ENCODE measurements at places on chromosomes 4 and X.

DNA sequence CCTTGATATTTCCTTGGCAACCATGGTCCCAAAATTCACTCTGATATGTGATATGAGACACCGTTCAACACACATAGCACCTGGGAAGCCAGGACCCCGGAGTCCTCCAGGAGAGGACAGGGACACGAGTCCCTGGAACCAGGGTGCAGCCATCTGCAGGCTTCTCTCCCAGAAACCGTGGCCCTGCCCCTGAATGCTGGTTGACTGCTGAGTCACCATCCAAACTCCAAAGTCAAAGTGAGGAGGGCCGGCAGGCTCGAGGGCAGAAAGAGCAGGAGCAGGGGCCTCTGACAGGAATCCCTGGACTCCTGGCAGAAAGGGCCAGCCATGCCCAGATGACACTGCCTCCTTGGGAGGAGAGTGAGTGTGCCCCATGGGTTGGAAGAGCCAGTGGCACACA lies 6.9 kb upstream of the PNMA6A start:
- no peak for DNase-seq

GRCh38 chr4:159283696-159284095 lies 180.8 kb downstream of the RAPGEF2 start:
- no peak for DNase-seq

- DNase-seq, result no peak
These were observed 7.3 kb downstream of the GRPR start for GRCh38 chrX:16130707-16131106.

DNA sequence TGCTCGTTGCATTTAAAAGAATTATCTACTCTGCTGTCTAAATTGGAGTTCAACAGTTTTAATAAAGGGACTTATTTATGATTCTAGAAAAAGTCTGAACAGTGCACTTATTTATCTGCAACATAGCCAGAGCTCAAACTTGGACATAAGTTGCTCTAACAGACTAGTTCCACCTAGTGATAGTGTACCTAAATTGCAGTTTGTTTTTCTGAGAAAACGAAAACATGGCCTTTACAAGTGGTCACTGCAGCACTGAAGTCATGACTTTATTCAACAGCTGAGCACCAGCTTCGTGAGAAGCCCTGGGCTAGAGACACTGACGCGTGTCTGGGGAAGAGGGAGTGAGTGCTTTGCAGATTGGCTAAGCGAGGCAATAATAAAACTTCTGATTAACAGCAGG lies 77.3 kb upstream of the IGSF1 start:
- no peak for DNase-seq

DNA sequence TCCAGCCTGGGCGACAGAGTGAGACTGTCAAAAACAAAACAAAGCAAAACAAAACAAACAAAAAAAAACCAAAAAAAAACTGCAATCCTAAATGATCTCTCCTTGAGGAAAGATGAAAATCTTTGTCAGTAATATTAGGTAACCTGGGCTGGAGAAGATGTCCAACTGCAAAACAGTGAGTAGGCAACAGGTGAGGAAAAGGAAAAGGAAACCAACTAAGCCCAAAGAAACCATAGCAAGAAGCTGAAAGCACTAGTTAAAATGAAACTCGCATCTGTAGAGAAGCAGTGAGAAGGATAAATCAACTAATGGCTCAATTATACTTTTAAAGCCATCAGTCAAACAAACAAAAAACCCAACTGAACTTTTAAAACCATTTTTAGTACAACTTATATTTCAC lies 54.2 kb downstream of the ENOX2 start:
- no peak for DNase-seq

DNA sequence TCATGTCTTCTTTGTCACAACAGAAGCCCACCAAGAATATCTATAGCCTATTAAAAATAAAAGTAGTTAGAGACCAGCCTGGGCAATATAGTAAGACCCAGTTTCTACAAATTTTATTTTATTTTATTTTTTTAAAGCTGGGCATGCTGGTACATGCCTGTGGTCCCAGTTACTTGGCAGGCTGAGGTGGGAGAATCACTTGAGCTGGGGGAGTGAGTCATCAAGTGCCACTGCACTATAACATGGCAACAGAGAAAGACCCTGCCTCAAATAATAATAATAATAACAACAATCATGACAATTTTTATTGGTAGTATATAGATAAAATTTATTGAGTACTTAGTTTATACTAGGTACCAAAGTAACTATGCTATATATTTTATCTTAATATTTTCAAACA lies 93.0 kb upstream of the NPFFR2 start:
- DNase-seq, result no peak

GRCh38 chrX:99588936-99589335 lies 821.1 kb downstream of the PCDH19 start:
- DNase-seq, result no peak

- DNase-seq, result no peak
These were observed 496.5 kb upstream of the LCORL start for GRCh38 chr4:18518098-18518497.

DNA sequence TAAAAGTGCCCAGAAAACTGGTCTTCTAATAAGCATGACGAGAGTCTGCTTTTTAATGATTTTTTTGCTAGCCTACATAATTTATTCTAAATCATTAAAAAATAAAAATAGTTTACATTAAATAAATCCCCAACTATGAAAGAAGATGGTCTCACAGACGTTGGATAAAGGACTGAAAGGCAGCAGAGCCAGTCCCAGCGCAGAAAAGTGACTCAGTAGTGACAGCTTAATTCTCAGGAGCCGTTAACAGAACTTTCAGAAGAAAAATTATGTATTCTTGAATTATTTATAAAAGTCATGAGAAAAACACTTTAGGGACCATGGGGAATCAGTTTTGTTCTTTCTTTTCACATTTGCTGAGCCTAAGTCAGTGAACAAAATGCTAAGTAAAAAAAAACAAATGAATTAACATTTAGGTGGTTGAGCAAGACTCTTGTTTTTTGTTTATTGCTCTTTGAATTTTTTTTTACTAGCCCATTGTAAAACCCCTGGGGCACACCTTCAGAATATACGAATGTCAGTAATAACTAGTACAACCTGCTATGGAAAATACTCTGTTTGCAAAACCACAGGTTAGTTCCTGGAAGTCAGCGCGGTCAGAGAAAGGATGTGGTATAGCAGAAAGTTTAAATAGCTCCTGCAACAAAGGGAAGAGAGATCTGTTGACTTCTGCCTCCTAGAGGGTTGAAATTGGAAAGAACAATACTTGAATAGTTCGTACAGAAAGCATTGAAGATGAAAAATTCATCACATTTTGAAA lies 50.4 kb upstream of the CCDC160 start:
- DNase-seq, result peak; percentile 87

- DNase-seq, result no peak
These were observed 16.7 kb upstream of the AFAP1 start for GRCh38 chr4:7956270-7956808.

- DNase-seq, result peak; percentile 75
These were observed 76.5 kb upstream of the BCOR start for GRCh38 chrX:40174001-40174853.

- DNase-seq, result no peak
These were observed 6.5 kb upstream of the GJB1 start for GRCh38 chrX:71216485-71216884.

GRCh38 chr4:78926826-78927225 lies 12.4 kb downstream of the PAQR3 start:
- no peak for DNase-seq

GRCh38 chrX:65813245-65813644 lies 145.8 kb downstream of the MSN start:
- no peak for DNase-seq

DNA sequence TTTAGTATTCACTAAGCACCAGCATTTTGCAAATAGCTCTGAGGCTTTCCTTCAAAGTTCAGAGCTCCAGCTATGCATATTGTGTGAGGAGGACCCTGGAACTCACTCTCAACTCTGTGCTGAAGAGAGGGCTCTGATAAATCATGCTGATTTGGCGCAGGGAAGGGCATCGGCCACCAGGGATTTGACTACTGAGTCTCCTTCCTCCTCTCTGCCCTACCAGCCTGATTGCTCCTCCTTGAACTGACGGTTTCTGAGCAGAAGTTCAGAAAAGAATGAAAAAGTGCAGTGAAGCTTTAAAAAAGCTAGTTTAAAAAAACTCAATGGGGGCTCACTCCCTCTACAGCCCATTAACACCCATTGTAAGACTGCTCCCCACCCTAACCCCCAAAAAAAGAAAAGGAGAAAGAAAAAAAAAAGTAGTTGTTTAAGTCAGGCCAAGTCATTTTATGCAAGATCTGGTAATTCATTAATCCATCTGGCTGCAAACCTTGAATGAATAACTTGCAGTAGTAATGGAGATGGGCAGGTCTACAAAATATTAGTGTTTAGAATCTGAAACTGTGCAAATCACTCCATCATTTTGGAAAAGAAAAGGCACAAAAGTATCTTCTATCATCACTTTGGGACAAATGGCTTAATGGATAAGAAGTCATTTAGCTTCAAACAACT lies 13.3 kb downstream of the PPARGC1A start:
- DNase-seq, result no peak

DNA sequence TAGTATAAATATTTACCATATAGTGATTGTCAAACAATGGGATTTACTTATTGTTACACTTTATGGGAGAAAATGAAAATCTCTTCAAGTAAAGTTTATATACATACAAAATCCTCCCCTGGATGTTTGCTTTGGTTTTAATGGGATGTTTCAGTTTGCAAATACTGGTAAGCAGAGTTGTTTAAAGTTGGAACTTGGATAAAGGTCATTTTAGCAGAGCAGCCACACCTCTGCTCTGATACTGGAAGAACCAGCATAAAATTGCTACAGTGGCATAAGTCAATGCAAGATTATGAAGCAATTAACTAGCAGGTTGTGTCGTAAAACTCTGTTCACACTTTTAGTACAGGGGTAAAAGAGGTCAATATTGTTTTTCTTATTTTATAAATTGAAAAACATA lies 101.2 kb downstream of the TRAPPC11 start:
- DNase-seq, result no peak

DNA sequence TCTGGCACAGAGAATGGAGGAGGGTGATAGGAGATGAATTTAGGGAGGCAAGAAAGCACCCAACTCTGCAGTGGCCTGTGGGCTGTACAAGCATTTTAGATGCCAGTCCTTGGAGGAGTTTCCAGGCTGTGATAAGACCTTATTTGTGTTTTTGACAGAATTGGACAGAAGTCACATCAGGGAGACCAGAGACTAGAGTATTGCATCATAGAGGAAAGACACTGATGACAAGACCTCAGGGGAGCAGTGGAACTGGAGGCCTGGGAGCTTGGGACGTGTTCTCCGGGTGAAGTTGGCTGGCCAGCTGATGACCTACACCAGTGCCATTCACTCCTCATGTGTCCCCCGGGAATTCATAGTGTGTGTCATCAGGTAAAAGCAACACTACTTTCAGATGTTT lies 284.0 kb upstream of the ZFP42 start:
- no peak for DNase-seq

DNA sequence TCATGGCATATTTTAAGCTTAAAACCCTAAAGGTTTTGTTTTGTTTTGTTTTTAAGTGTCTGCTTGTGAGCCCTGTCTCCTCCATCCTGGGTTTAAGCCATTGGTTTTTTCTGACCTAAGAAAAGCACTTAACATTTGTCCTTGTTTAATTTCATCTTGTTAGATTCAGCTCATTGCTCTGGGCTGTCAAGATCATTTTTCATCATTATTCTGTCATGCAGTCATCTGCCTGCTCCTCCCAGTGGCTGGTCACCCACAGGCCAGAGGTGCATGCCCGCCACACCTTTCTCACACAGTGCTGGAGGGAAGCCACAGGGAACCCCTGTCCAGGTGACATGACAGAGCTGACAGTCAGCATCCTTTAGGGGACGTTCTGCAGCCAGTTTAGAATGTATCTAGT lies 11.7 kb upstream of the REELD1 start:
- DNase-seq, result no peak

DNA sequence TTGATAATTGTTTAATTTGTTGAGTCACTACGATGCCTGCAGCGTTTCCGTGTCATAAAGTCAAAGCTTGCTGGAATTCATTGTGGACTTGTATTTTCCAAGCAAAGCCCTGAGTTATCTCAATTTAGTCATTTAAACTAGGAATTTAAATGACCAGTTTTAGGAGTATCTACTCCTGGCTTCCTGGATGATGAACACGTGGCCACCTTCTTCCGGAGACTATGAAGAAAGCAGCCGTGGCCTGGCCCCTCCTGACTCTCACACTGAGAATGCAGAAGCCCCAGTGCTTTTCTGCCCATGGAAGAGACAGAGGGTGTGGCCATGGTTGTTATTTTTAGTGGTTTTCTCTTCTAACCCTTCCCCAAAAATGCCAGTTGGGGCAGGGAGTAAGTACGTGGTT lies 250.7 kb upstream of the GATB start:
- no peak for DNase-seq

GRCh38 chr4:184397516-184398163 lies 76.7 kb downstream of the IRF2 start:
- no peak for DNase-seq

DNA sequence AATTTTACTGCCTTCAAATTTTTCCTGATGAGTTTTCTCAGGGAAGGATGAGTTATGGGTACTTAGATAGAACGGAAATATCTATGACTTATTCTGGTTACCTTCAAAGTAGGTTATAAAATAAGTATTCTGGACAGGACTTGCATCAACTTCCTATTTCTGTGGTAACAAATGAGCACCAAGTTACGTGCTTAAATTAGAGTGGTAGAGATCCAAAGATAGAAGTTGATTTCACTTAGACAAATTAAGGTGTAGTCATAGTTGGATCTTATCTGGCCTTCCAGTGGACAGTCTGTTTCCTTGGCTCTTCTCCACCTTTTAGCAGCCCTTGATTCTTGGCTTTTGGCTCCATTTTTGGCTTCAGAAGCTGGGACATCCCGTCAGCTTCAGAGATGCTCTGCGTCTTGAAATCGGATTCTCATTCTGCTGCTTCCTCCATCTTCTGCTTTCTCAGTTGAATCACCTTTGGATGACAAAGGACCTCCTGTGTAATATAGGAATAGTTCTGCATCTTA lies 109.9 kb downstream of the ZNF518B start:
- DNase-seq, result no peak

DNA sequence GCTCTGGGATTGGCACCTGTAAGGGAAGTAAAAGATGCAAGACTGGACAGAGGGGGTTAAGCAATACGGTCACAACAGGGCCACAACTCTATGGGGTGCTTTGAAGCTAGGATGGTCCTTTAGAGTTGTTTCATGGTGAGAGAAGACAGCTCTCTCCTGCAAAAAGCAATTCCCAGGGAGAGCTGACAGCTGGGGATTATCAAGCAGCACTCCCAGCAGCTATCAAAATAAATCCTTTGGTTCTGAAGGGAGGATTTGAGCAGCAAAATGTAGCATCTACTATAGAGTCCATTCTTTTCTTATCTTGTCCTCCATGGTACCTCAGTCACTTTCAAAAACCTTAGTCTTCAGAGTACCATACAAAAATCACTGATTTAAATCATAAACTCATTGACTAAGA lies 35.1 kb upstream of the AP1AR start:
- DNase-seq, result no peak

GRCh38 chr4:173289353-173289727 lies 44.8 kb downstream of the HMGB2 start:
- DNase-seq, result no peak

GRCh38 chr4:119733431-119733830 lies 104.8 kb upstream of the PDE5A start:
- DNase-seq, result no peak

DNA sequence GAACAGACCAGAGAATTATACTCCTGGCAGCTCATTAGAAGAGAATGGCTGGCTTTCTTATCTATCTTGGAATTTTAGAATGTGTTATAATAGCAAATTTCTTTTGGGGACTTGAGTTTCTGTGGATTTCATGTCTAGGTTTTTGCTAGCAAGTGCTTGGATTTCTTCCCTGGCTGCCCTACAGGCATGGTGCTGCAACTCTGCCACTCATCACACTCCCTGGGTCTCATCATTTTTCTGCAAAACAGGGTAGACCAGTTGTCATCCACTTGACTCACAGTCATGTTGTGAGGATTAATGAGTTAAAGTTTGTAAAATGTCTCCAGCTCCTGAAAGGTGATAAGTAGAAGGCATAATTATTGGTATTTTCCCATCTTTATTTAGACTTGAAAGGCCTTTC lies 60.7 kb upstream of the LCORL start:
- DNase-seq, result no peak

All from activated CD8-positive, alpha-beta memory T cell treated with anti-CD3 and anti-CD28 coated beads, Interleukin-2, amount 10 ng/mL, durations not matched to agents 7 days and 5 days (primary cell).